Sigmoid colon (tissue), 7 donors: ENCODE measurements at places on chromosomes 6 and 20. TPM values are rescaled to one million over a fixed set of nuclear protein-coding genes. Genes with fewer than 3 reads are reported as not detected.

Gene DNMT3B
- total RNA-seq: 1.7 TPM

Gene PTPRT
- total RNA-seq: not detected

Gene RNF182
- 0.16 TPM for total RNA-seq

Gene LY6G6C
- not detected for total RNA-seq

Gene IRAK1BP1
- 4.9 TPM for total RNA-seq

- no peak for DNase-seq
Measured at GRCh38 chr20:22339946-22340345, 244.4 kb downstream of the FOXA2 start.

DNA sequence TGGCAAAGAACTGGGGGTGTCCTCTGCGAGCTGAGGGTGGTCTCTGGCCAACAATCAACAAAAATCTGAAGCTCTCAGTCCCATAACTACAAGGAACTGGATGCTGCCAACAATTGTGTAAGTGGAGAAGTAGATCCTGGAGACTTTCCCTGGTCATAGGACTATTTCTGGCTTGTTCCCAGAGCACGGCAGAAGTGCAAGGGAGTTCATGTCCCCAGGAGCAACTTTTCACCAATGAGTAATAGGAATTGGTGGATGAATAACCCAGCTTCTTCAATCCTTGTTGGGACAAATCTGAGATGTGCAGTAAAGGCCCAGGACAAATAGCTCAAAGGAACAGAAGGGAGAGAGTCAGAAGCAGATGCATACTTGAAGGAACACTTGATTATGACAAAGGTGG, 95.5 kb downstream of the QRSL1 start:
- DNase-seq: no peak

- DNase-seq: no peak
Measured at GRCh38 chr6:44679438-44680201, 292.1 kb downstream of the CDC5L start.

GRCh38 chr20:62117658-62118057, 4.6 kb upstream of the LSM14B start:
- no peak for DNase-seq

DNA sequence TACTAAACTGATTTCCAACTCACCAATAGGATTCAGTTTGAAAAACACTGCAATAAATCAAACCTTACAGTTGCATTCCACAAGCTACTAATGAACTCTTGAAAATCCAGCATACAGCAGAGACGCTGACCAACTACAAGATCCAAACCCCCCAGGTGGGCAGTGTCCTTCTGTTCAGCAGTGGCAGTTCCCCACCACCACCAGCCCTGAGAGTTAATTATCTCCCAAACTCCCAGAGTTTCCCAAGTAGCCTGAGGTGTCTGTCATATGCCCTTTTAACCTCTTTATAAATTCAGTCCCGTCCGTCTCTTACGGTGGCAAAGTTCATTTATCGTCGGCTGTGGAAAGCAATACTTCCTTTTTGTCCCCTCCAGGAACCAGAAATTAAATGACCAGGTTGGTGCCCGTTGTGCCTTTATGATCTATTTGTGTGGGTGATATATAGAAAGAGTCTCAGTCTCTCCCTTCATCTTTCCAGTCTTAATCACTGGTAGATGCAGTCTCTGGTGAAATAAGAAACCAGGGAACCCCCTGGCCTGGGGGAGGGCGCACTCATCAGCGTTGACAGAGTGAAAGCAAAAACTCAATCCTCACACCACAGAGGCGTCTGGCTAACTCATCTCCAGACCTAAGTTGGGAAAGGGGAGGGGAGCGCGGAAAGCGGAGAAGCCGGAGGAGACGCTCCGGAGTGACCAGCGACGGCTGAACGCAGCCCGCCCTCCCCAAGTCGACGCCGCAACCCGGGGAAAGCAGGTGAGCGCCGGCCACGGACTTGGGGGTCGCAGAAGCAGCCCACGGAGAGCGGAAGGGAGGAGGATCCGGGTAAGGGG, 717 bp downstream of the MRPL14 start:
- DNase-seq: peak; percentile 78

- DNase-seq: no peak
Measured at GRCh38 chr6:23243854-23244253, 674.5 kb downstream of the HDGFL1 start.

DNA sequence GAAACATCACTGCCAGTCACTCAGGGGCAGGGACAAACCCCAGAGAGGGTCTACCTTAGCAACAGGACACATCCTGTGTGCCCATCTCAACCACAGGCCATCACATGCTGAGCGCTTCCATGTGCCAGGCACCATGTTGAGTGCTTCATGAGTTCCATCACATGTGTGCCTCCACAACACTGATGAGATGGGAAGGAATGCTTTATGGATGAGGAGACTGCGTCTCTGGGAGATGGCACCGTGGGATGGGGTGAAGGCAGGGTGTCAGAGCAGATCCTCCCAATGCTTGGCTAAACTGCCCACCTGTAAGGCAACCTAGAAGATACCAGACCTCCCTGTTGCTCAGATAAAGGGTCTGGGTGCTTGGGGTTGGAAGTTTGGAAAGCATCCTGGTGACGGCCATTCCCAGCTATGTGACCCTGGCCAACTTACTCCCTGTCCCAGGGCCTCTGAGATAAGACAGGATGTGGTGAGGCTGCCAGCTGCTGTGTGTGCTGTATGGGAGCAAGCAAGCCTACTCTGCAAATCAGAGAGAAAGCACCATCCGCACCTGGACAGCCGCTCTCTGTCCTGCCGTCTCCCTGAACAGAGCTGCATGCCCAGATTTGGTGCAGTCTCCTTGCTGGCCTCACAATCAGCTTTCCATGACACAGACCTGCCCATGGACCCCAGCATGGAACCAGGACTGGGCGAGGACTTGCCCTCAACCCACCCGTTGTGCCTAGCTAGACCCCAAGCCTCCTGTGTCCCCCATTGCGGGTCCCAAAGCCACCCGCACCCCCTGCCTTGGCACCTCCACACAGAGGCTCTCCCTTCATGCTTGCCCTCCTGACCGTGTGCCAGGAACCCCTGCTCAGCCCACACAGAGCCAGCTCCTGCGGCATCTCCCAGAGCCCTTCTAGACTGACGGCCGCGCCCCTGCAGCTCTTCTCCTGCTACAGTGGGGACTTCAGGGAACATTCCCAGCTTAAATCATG, 143.7 kb downstream of the SYNDIG1 start:
- DNase-seq: peak; percentile 34

DNA sequence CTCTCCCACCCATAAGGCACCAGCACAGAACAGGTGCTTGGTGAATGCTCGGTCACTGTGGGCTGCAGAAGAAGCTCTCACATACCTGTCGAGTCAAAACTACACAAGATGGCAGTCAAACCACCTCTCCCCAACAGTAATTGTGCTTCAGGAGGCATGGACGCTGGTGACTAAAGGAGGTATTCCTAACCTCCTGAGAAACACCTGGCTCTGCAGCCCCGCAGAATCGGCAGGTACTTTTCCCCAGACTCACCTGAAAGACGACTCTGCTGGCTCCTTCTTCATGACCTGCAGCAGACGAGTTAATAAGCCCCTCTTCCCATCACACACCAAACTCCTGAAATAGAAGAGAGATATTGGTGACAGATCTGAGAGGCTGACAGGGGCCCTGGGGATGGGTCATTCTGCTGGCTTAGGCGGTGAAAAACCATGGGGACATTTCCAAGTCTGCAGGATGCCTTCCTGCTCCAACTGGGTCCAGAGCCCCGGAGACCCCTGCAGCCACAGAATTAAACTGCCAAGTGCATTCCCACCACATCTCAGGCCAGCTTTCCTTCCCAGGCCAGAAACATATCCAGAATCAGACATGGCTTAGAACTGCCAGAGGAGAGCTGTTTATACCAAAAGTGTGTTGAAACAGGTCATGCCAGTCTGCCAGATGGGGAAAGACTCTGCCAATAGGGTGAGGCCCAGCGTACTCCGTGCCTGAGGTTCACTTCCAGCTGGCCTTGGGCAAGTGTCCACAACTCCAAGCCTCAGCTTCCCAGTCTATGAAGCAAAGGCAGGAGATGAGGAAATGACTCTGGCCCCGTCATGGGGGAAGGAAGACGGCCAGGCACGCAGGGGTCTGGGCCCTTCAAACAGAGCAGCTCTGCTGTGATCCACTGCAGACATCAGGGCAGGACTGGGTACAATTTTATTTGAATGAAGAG, 53.0 kb downstream of the MYH7B start:
- peak; percentile 33 for DNase-seq
